ENCODE measurements at places on chromosomes 5 and 9. TPM values are rescaled to one million over a fixed set of nuclear protein-coding genes. Genes with fewer than 3 reads are reported as not detected.

BHMT2 gene
- total RNA-seq = 34.3 TPM

SLC6A3 gene
- not detected for total RNA-seq

RGS7BP gene
- total RNA-seq = 14.5 TPM

SLC25A2 gene
- not detected for total RNA-seq

PTGS1 gene
- 4.9 TPM for total RNA-seq

NR4A3 gene
- 4.0 TPM for total RNA-seq

ZNF474 gene
- not detected for total RNA-seq

SPINK6 gene
- not detected for total RNA-seq

CARTPT gene
- total RNA-seq = not detected

LRRC70 gene
- 1.4 TPM for total RNA-seq

PCDHA9 gene
- total RNA-seq = not detected
